ENCODE measurements at places on chromosomes 6 and 20. TPM values are rescaled to one million over a fixed set of nuclear protein-coding genes. Genes with fewer than 3 reads are reported as not detected.

The DEFB124 gene
- not detected for total RNA-seq

The RGS17 gene
- 2.1 TPM for total RNA-seq

The CLPSL2 gene
- not detected for total RNA-seq

The GJA10 gene
- total RNA-seq, result not detected

The POLR1H gene
- 27.4 TPM for total RNA-seq

The SNAI1 gene
- total RNA-seq, result 7.7 TPM

The CFB gene
- total RNA-seq, result 0.60 TPM

The NOTCH4 gene
- total RNA-seq, result 4.7 TPM

The MBOAT1 gene
- total RNA-seq, result 3.8 TPM

The BPIFB2 gene
- total RNA-seq, result not detected

The CTCFL gene
- total RNA-seq, result not detected

The ELOVL4 gene
- 5.1 TPM for total RNA-seq

The SMLR1 gene
- not detected for total RNA-seq
